T-cell (primary cell): ENCODE measurements at places on chromosomes 7 and 10.

DNA sequence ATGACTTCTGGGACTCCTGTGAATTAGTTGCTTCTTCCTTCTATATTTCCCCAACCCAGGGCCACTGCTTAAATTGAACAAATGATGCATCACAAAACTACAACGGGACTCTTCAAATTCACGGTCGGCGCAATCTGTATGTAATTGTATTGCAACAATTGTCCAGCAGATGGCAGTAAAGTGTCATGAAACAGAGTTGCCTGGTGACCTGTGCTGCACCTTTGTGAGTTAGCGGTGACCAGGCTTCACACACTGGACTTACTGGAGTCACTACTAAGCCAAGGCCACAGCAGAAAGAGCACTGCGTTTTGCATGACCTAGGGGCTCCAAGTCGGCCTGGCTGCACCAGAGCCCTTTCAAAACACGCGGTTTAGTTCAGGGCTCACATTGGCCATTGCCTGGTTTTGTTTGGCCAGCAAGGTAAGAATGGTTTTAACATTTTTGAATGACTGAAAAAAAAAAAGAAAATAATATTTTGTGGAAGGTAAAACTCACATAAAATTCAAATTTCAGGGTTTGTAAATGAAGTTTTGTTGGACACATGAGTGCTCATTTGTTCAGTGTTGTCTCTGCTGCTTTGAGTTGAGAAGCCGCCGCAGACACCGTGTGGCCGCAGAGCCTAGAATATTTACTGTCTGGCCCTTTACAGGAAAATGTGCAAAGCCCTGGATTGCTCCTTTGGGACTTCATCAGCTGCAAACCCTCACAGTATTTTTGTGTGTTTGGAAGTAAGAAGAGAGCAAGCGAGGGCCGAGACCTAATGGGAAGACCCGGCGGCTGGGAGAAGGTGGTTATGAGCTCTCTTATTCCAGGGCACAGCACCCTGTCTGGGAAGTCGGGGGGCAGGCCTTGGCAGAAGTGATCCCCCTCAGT lies 23.2 kb upstream of the ZNF32 start:
- no peaks in the 10 kb centered on the region for H3K4me1 ChIP-seq
- H3K4me3 ChIP-seq: no peak overlapping the region
- no peaks in the 10 kb centered on the region for H3K27me3 ChIP-seq
- no peak overlapping the region for H3K27ac ChIP-seq

DNA sequence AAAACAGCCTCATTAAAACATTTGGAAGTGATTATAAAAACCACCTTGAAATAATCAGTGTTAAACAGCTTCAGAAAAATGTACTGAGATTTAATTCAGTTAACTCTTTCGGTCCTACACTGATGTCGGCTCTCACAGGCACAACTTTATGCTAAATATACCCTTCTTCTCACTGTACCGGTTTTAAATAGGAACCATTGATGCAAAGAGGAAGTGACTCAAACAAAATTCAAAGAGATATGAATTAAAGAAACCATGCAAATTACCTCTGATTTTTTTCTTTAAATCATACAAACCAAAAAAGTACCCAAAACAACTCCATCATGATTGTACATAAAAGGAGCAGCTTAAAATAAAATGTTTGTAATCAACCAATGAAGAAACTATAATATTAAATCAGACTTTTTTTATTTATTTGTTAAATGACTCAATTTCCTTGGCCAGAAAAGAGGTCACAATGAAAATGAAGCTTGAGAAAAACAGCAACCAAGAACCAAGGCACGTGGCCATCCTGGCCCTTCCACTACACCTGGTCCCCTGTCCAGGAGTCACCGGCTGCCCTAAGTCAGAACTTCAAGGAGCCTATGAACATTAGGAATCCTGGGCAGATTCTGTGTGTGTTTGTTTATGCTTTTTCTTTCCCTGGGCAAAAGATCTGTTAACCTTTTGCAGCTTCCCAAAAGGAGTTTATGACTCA lies 73.0 kb upstream of the CABCOCO1 start:
- no peaks in the 10 kb centered on the region for H3K27me3 ChIP-seq
- no peak overlapping the region for H3K27ac ChIP-seq
- H3K4me3 ChIP-seq: no peak overlapping the region
- no peak for DNase-seq
- no peaks in the 10 kb centered on the region for H3K4me1 ChIP-seq

DNA sequence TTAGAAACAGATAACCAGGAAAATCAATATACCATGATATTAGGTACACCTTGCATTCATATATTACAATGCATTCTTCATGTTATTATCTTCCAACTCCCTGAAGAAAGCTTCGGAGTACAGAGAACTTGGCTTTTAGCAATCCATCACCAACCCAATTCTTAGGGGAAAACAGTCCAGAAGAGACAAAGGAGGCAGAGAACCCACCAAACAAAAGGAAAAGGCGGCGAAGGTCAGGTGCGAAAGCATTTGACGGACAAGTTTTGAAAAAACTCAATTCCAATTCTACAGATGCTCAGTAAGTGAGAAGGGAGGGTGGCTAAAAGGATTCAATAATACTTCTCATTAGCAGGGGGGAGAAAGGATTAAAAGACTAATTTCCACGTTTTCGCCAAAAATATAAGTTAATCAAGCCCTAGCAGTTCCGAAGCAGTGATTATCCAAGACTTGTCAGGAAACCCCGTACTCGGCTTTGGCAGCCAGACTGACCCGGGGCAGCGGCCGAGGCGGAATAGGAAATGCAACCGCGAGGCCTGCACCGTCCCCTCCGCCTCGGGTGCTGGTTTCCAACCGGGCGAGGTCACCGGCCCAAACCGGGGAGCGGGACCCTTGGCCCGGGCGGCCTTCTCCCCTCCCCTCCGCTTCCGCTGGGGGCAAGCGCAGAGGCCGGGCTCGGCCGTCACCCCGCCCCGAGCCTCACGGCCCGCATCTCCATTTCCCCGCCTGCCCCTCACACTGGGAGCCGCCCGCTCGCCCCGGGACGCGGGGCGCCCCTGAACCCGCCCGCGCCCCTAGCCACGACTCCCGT lies 747 bp downstream of the GDI2 start:
- peak overlapping the region; percentile 84 for H3K4me3 ChIP-seq
- peak overlapping the region; percentile 64 for H3K27ac ChIP-seq
- H3K27me3 ChIP-seq: no peaks in the 10 kb centered on the region
- DNase-seq: peak; percentile 6
- no peaks in the 10 kb centered on the region for H3K36me3 ChIP-seq
- H3K4me1 ChIP-seq: peaks cover 35% of the 10 kb centered on the region

DNA sequence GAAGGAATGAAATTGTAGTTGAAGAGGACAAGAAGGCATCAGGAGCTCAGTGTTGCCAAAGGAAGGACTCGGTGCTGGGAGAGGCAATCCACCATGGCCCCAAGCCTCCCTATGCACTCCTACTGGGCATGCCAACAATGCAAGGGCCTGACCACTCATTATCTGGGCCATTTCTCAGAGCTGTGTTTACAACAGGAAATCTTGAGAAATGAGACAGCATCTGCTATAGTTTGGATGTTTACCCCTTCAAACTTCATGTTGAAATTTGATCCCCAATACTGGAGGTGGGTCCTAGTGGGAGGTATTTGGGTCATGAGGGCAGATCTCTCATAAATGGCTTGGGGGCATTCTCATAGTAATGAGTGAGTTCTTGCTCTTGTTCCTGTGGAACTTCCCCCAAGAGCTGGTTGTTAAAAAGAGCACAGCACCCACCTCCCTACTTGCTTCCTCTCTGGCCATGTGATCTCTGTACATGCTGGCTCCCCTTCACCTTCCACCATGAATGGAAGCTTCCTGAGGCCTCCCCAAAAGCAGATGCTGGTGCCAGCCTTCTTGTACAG lies 50.8 kb upstream of the AOAH start:
- H3K27ac ChIP-seq: no peak overlapping the region
- H3K4me3 ChIP-seq: no peak overlapping the region
- peaks cover 52% of the 10 kb centered on the region for H3K4me1 ChIP-seq
- no peak for DNase-seq

DNA sequence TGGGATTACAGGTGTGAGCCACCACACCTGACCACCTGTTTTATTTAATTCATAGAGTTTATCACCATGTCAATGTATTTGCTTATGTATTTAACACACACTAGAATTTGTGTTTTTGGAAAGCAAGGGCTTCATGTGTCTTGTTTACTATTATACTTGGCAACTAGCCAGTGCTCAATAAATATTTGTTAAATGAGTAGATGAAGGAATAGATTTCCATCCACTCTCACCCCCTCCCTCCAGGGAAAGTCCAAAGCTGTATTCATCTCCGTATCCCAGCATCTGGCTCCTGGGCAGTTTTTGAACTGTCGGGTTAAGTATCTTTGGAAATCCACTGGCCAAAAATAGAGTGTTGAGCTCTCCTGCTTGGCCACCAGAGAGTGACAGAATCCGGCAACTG lies 4.6 kb upstream of the RADIL start:
- H3K27me3 ChIP-seq: peaks cover 31% of the 10 kb centered on the region
- H3K36me3 ChIP-seq: no peaks in the 10 kb centered on the region
- no peak overlapping the region for H3K4me3 ChIP-seq
- H3K27ac ChIP-seq: no peak overlapping the region
- peaks cover 4% of the 10 kb centered on the region for H3K4me1 ChIP-seq

- H3K4me1 ChIP-seq: no peaks in the 10 kb centered on the region
- H3K27me3 ChIP-seq: peaks cover 4% of the 10 kb centered on the region
- no peak for DNase-seq
- no peak overlapping the region for H3K27ac ChIP-seq
- H3K4me3 ChIP-seq: no peak overlapping the region
These were observed 188.6 kb upstream of the GDF10 start for GRCh38 chr10:47111329-47111862.

DNA sequence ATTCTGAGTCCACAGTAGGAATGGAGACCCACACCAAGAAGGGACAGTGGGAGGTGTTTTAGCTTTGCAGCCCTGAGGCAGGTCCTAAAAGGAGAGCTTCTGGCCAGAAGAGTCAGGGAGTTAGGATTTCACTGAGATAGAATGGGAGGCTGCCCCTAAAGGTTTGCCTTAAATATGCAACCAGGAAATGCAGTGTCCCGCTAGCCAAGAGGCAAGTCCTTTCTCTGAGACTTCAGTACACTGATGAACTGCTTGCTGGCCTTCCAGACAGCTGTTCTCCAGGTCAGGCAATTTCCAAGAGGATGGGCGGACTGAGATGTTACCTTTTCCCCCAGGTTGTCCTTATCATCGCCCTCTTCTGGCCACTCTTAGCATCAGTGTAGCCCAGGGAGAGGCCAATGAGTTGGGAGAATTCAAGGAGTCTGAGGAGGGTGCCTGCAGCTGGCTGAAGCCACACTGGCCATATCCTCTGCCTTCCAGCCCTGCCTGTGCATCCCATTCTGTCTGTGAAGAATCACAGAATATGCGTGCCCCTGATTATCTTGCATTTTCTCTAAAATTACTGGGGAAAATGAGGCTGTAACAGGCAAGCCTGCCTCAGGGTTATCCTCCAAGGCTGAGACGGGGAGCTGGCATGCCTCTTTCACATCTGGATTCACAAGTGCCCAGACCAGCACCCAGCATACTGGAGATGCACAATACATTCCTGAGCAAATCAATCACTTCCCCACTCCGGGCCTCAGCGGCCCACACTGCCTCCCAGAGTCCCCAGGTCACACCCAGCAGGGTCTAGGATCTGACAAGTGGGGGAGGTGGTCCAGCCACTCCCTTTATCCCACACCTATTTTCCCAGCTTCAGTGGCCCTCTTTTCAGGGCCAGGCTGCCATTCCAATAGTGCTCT lies 2.4 kb downstream of the TLL2 start:
- no peak overlapping the region for H3K4me3 ChIP-seq
- no peak for DNase-seq
- peaks cover 38% of the 10 kb centered on the region for H3K27me3 ChIP-seq
- no peaks in the 10 kb centered on the region for H3K4me1 ChIP-seq

DNA sequence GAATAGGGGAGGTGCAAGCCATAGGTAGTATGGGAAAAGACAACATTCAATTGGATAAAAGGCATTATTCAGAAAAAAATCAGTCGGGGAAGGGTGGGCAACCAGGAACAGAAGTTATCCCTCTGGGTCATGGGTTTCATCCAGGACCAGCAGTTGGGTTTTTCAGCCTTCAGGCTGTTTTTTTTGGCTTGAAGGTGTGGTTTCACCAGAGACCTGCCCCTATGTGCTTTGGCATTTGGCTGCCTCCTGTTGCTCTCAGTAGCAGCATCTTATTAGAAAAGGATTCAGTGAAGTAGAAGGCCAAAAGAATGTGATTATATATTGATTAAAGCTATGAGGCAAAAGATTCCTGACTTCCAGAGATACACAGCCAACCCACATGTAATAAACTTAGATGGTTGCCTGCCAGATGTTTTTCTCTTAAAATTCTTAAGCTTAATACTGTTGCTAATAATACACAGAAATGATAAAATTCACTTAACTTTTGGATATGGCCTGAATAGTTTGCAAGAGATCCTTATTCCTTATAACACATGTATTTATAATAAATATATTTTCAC lies 251.7 kb upstream of the CSTF2T start:
- no peak overlapping the region for H3K27ac ChIP-seq
- H3K36me3 ChIP-seq: no peaks in the 10 kb centered on the region
- H3K4me3 ChIP-seq: no peak overlapping the region
- no peak for DNase-seq
- no peaks in the 10 kb centered on the region for H3K27me3 ChIP-seq
